ENCODE measurements at places on chromosomes 13 and 19.

- no peak for DNase-seq
Measured at GRCh38 chr13:93521307-93521706, 294.7 kb downstream of the GPC6 start.

- no peak for DNase-seq
Measured at GRCh38 chr19:41276231-41276630, 12.1 kb downstream of the HNRNPUL1 start.

GRCh38 chr13:98377635-98378378 lies 199.1 kb downstream of the STK24 start:
- no peak for DNase-seq

GRCh38 chr19:28074773-28075172 lies 1138.2 kb downstream of the UQCRFS1 start:
- no peak for DNase-seq

DNA sequence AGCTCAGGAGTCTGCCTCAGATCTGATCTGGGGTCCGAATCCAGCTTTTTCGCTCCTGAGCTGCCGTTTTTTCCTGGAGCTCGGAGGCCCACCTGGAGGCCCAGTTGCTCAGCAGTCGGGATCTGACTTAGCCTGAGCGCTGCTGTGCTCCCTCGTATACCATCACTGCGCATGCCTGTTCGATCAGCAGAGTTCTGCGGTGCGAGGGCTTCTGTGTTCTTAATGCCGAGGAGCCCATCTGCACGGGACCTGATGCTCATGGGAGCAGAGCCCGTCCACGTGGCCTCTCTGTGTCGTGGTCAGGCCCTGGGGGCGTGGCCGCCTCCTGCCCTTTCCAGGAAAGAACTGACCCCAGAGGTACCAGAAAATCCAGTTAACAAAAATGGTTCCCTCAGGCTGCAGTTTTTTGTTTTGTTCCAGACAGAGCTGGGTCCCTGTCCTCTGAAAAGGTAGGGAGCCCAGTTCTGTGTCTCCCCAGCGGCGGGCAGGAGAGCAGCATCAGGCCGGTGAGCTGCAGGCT lies 57.4 kb downstream of the MCF2L start:
- DNase-seq, result no peak

GRCh38 chr13:32956595-32956933 lies 59.7 kb upstream of the KL start:
- no peak for DNase-seq

- DNase-seq, result no peak
Measured at GRCh38 chr13:73781384-73781783, 352.8 kb downstream of the KLF12 start.

GRCh38 chr13:61148691-61149315 lies 266.8 kb downstream of the PCDH20 start:
- no peak for DNase-seq

DNA sequence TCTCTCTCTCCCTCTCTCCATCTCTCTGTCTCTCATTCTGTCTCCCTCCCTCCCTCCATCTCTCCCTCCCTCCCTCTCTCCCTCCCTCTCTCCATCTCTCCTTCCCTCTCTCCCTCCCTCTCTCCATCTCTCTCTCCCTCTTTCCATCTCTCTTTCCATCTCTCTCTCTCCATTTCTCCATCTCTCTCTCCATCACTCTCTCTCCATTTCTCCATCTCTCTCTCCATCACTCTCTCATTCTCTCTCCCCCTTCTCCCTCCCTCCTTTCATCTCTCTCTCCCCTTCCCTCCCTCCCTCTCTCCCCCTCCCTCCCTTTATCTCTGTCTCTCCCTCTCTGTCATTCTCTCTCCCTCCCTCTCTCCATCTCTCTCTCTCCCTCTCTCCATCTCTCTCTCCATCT lies 55.7 kb upstream of the NFIC start:
- no peak for DNase-seq

DNA sequence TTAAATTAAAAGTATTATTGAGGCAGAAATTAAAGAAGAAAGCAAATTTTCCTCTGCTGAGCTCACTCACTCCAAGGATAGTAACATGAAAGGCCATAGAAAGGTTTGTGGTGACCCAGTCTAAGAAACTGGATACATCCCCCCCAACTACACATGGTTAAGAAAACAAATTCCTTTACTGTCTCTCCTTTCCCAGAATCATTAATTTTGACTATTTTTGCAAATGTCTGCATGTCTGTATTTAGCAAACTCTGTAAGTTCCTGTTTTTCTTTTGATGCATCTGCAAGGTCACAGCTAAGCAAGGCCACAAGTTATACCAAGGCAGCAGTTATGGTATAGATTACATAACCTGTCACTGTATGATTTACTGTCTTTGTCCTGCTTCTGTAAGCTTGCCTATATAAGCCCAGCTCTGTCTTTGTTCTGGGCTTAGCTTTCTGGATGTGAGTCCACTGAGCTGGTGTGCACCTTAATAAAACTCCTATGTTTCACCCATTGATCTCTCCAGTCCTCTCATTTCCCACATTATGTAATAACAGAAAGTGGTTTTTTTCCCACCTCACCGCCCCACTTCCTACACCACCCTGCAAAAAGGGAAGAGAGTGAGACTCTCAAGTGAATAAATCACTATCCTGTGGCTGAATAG lies 8.5 kb upstream of the ZNF83 start:
- no peak for DNase-seq

DNA sequence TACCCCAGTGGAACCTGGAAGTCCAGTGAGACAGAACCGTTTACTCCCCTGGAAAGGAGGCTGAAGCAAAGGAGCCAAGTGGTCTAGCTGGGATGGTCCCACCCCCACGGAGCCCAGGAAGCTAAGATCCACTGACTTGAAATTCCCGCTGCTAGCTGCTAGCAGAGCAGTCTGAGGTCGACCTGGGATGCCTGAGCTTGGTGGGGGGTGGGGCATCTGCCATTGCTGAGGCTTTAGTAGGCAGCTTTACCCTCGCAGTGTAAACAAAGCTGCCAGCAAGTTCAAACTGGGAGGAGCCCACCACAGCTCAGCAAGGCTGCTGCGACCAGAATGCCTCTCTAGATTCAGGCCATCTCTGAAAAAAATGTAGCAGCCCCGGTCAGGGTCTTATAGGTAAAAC lies 437.0 kb downstream of the SUCLA2 start:
- DNase-seq, result no peak

GRCh38 chr13:72559716-72560115 lies 167.7 kb downstream of the MZT1 start:
- no peak for DNase-seq

DNA sequence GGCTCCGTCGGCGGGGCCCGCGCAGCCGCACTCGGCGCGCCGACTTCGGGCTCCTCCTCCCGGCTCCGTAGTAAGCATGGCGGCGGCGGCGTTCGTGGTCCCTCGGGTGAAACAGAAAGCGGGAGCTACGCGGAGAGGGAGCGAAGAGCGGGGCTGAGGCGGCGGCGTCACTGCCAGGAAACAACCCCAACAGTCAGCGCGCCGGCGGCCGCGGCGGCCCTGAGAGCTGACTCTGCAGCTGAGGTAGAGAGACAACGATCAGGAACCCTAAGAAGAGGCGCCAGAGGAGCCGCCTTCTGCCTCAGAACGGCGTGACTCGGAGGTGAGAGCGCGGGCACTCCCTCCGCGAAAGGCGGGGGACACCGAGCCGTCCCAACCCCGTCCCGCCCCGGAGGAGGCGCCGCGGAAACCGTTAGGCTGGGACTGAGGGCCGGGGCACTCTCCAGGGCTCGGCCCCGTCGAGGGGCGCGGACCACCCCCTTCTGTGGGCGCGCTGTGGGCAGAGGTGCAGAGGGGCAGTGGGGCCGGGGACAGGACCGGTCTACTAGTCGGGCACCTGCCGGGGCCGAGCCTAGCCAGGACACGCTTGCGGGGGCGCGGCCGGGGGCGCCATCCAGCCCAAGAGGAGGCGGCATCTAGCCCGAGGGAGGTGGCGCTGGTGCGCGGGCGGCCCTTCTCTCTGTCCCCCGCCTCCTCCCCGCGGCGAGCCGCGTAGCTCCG lies at the start of gene FNDC3A:
TSS of gene FNDC3A (plus strand) at position 57 of the 720 bp plus-strand sequence. CDS start 30,279 bp downstream, outside the sequence.
- DNase-seq, result peak; percentile 77

DNA sequence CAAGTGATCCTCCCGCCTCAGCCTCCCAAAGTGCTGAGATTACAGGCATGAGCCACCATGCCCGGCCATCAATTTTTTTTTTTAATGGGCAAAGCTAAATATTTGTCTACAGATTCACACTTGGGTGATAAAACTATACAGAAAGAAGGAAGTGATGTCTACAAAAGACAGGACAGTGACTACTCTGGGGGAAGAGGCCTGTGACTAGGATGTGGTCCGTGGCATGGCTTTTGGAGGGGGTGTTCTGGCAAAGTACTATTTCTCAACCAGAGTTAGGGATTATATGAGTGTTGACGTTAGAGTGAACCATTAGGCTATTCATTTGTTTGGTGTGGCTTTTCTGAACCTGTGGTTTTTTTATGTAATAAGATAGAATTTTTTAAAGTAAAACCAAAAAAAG lies 42.7 kb downstream of the INSR start:
- no peak for DNase-seq

DNA sequence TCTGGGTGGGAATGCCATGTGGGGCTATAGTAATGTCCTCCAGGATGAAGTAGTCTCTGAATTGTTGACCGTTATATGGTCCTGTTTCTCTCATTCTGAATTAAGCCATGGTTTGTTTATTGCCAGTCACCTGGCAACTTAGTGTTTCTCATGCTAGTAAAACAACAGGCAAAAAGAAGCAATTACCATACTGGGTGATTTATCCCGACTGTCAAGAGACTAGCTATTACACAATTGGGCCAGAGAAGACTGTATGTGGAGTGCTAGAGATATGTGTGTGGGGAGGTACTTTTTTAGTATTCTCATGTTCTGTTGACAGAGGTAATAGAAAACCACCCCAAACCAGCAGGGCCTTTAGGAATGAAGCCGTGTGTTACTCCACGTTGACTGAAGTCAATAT lies 258.2 kb downstream of the TDRD3 start:
- DNase-seq, result no peak

GRCh38 chr19:49626226-49626625 lies 13.7 kb downstream of the RRAS start:
- DNase-seq, result no peak

- no peak for DNase-seq
Measured at GRCh38 chr19:45716359-45717130, 14.2 kb downstream of the FBXO46 start.

All from activated gamma-delta T cell (primary cell).